Bronchial epithelial cell (primary cell): ENCODE measurements at places on chromosomes 3 and 15. TPM values are rescaled to one million over a fixed set of nuclear protein-coding genes. Genes with fewer than 3 reads are reported as not detected.

The MKRN2OS gene
- 2.1 and 3.7 TPM in 2 replicates for total RNA-seq

The ST6GAL1 gene
- 5.5 and 8.6 TPM in 2 replicates for total RNA-seq

The SGO1 gene
- under 0.01 and 0.26 TPM in 2 replicates for total RNA-seq

The PLSCR5 gene
- not detected in 2 replicates for total RNA-seq

The DNAJC19 gene
- total RNA-seq: 25.2 and 27.4 TPM in 2 replicates

The GOLGA8S gene
- total RNA-seq: under 0.01 TPM in 1 of 2 replicates, not detected in the other

The CADM2 gene
- under 0.01 and 0.26 TPM in 2 replicates for total RNA-seq

The LIPC gene
- 0.26 TPM in 1 of 2 replicates, not detected in the other for total RNA-seq

The C3orf49 gene
- total RNA-seq: not detected in 2 replicates

The TRIM42 gene
- total RNA-seq: not detected in 2 replicates

The GLDN gene
- 0.13 and 0.26 TPM in 2 replicates for total RNA-seq

The WDR93 gene
- not detected in 2 replicates for total RNA-seq

The SLC6A1 gene
- not detected in 2 replicates for total RNA-seq

The PLSCR2 gene
- total RNA-seq: 0.26 TPM in 1 of 2 replicates, not detected in the other

The SERPINI2 gene
- not detected in 2 replicates for total RNA-seq

The SPSB4 gene
- 0.26 and 0.38 TPM in 2 replicates for total RNA-seq

The LRRIQ4 gene
- not detected in 2 replicates for total RNA-seq

The GCNT3 gene
- 8.2 and 37.5 TPM in 2 replicates for total RNA-seq

The ZNF774 gene
- 3.3 and 4.2 TPM in 2 replicates for total RNA-seq

The CCNL1 gene
- 107 and 150 TPM in 2 replicates for total RNA-seq

The GOLGA6L7 gene
- not detected in 2 replicates for total RNA-seq

The CCDC191 gene
- 1.6 and 1.9 TPM in 2 replicates for total RNA-seq

The C3orf22 gene
- total RNA-seq: not detected in 2 replicates

The GABRA5 gene
- not detected in 2 replicates for total RNA-seq

The PLA1A gene
- total RNA-seq: not detected in 2 replicates

The LRRC31 gene
- not detected in 2 replicates for total RNA-seq
